ENCODE measurements at places on chromosomes 11 and 22.

GRCh38 chr22:37563153-37564081 lies 3.1 kb downstream of the CDC42EP1 start:
- no peak for DNase-seq

DNA sequence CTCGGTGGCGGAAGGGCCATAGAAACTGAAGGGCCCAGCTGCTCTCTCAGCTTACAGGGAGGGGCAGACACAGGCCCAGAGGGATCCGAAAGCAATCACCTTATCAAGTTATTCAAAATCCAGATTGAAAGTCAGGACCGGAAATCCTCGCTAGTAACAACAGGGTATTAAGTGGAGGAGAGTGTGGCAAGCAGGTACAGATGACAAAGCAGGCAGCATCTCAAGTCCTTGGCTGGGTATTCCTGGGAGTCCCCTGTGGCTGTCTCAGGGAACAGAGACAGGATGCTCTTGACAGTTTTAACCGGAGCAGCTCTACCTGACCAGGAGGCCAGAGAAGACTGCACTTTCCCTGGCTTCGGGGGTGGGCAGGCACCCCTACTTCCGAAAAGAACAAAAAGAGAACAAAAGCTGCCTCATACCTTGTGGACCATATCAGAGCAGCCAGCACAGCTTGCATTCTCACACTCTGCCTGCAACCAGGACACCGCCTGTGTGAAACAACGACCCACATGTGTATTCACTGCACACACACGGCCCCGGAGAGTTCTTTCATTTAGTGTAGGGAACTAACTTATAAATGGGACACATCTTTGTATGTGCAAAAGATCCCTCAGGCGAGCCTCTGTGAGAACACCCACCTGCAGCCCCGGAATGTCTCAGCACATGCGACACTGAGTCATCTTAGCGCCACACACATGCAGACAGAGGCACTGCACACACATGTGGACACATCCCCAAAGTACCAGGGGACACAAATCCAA lies 78.3 kb downstream of the MICAL3 start:
- no peak for DNase-seq

- DNase-seq = no peak
These were observed 131.2 kb downstream of the TTC17 start for GRCh38 chr11:43489869-43490465.

DNA sequence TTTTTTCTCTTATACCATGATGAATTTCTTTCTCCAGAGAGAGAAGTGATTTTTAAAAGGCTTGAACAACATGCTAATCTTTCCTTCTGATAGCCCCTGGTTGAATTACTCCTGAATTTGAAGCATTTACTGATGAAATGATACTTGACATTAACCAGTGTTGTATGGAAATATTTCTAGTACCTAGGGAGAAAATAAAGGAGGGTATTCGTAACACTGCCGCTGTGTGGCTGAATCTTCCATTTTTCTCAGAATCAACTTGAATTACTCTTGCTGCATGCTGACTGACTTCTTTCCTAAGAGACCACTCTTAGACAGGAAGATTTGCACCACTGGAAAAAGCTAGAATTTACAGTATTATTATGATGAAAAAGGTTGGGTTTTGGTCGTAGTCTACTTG lies 118.3 kb downstream of the FAT3 start:
- no peak for DNase-seq

- no peak for DNase-seq
These were observed 23.9 kb upstream of the PANX2 start for GRCh38 chr22:50146439-50147238.

GRCh38 chr22:40258017-40258416 lies 80.3 kb downstream of the TNRC6B start:
- DNase-seq = no peak

- no peak for DNase-seq
These were observed 474.4 kb downstream of the INSC start for GRCh38 chr11:15589070-15589626.

- DNase-seq = no peak
These were observed 108.5 kb downstream of the TP53I11 start for GRCh38 chr11:44842220-44842619.

DNA sequence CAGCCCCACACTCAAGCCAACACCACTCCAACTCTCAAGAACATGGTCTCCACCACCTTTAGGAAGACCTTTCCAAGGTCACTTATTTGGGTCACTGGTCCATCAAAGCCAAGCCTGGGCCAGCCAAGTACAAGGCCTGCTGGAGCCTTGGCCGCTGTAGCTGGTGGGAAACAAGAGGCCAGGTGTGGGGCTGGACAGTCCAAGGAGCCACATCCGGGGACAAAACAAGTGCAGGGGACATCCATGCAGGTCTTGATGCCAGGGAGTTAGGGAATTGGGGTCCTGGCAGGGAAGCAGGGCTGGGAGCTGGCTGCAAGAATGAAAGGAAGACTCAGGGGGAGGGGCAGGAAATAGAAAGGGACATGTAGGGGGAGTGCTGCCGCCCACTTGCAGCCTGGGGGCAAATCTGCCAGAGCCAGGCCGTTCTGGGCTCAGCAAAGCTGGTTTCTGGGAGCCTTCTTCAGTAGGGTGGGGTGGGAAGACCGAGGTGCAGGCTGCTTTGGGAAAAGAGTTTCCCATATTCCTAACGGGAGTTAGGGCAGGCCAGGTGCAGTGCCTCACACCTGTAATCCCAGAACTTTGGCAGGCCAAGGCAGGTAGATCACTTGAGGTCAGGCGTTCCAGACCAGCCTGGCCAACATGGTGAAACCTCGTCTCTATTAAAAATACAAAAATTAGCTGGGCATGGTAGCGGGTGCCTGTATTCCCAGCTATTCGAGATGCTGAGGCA lies 69.5 kb upstream of the ATXN10 start:
- no peak for DNase-seq

GRCh38 chr22:28896611-28897010 lies 13.2 kb downstream of the ZNRF3 start:
- no peak for DNase-seq

DNA sequence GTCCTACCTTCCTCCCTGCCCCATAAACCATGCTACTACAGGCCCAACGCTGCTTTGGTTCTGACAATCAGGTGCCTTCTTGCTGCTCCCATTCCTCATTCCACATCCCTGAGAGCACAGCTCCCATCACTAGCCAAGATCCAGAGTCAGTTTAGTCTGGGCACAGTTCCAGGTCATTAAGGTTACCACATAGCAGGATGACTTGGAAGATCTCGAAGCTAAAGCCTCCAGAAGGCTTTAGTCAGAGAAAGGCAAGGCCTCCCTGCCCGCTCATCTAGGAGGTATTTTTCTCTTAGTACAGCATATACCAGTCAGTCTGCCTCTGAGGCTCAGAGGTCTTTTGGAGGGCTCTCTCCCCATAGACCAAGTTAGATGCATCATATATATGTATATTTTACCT lies 30.3 kb downstream of the TRIM66 start:
- no peak for DNase-seq

GRCh38 chr11:113531083-113531482 lies 55.9 kb upstream of the DRD2 start:
- DNase-seq = no peak

GRCh38 chr11:12087075-12088004 lies 23.1 kb upstream of the MICAL2 start:
- DNase-seq = peak; percentile 16

- no peak for DNase-seq
These were observed 17.2 kb downstream of the DLAT start for GRCh38 chr11:112042161-112042960.

DNA sequence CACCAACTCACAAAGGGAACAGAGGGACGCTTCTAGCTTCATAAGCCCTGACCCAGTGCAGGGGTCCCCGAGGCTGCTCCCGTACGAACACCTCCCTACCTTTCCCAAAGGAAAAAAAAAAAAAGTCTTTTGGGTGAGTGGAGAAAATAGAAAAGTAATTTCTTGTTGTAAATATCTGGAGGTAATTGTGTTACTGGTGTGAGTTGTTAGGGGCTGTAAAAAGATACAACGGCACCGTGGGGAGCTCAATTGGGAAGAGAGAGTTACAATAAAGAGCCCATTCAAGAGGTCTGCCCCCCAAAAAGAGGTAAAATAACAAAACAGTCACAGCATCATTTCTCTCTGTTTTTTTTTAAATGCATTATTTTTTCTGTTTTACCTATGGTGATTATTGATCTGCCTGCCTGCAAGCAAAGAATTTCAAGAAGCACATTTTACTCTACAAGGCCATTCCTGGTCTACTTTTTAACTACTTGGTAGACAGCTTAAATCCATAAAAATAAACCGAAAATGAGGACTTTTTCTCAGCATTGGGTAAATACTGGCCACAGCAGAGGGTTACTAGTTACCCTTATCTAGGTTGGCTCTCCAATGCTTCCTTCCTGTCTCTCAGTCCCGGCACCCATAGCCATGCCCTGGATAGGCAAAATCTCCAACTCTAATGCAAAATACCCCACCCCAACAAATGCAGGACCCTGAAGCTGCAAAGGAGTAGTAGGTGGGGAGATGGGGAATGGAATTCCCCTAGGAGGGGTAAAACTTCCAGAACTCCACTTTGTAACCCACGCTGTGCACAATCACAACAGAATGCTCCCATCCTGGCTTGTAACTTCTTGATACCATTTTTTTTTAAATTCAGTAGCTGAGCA lies 3.1 kb downstream of the PAX6 start:
- no peak for DNase-seq

DNA sequence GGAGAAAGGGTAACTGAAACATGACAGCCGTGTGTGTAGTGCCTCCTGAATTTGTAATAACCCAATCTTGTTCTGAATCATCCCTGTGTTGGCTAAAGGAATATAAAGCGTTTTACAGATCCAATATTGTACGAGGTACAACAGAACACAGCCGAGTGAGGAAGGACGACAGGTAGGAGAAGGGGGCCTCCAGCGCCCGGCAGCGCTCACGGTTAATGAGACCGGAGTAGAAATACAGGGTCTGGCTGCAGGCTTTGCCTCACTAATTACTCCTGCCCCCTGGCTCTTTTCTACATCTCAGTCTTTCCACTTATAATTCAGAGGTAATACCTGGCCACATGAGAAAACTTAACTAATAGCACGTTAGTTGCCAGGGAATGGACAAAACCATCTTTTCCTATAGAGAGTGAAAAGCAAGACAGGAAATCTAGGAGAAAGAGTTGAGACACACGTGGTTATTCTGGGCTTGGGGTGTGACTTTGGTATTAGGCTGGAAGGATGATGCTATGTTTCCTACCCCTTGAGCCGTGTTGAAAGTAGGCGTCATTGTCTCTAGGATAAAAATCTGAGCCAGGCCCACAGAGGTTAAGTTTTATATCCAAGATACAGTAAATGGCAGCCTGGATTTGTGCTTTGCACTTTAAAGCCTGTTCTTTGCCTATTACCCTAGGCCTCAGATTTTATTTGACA lies 54.1 kb downstream of the GRIK4 start:
- DNase-seq = no peak

DNA sequence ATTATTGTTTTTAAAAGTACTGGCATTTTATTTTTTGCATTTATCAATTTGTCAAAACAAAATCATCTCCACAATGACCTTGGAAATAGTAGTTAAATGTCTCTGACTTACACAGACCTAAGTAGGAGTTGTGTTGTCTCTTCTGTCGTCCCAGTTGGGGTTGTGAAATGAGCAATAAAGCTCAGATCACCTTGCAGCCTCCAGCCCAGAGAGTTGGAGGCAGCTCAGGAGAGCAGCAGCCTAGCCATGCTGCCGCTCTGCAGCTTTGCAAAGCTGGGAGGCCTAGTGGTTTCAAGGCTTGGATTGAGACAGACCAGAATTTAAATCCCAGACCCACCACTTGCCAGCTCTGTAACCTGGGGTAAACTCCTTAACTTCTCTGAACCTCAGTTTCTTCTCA lies 65.2 kb upstream of the CRYBB3 start:
- no peak for DNase-seq

DNA sequence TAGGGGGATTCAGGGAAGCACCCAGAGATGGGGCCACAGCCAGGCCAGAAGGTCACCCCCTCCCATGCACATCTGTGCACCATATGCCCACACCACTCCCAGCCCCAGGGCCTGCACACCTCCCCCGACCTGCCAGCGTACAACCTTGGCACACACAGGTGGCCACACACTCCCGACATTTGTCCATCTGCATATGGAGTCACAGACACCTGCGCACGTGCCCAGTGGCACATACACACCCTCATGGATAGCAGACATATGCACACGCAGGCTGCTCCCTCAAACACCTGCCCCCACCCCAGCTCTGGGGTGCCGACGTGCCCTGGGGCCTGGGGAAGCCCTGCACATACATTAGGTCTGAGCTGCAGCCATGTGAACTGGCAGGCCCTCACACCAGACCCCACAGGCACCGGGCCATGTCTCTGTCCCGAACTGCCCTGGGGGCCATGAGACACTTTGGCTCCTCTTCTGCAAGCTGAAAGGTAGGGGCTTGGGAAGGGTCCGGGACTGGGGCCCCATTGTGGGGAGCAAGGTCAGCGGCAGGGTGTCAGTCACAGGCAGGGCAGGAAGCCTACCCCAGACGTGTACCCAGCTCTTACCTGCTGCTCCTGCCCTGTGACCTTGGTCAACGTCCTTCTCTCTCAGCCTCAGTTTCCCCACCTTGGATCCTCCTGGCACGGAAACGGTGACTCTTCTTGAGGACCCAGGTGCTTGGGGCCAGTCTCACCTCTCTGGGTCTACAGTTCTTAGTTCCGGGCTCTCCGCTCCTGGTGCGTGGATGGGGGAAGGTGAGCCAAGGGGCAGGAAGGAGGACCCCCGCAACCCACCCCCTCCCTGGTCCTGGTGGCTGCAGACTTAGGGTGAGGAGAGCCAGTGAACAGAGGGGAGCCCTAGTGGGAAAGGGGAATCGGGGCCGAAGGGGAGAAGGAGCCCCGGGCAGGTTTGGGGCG lies 579 bp upstream of the CABP7 start:
- DNase-seq = no peak

- DNase-seq = no peak
These were observed 7.3 kb upstream of the TEAD1 start for GRCh38 chr11:12666915-12667314.

DNA sequence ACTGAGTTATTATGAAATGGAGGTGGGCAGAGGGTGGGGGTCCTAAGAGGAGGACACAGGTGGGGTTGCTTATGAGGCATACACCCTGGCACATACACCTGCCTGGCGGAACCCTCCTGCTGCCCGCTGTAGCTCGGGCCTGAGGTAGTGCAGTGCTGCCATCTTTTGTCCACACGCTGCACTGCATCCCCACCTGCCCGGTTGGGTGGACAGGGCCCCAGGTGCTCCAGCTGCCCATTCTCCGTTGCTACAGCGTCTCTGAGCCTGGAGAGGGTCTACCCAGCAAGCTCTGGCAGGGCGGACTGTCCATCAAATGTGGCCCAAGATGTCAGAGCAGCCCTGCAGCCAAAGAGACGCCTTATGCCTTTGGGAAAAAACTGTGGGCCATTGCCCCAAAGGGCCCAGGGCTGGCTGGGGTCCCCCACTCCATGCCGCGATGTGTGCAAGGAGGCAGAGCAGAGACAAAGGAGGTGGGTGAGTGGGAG lies 131.2 kb downstream of the BUD13 start:
- no peak for DNase-seq

DNA sequence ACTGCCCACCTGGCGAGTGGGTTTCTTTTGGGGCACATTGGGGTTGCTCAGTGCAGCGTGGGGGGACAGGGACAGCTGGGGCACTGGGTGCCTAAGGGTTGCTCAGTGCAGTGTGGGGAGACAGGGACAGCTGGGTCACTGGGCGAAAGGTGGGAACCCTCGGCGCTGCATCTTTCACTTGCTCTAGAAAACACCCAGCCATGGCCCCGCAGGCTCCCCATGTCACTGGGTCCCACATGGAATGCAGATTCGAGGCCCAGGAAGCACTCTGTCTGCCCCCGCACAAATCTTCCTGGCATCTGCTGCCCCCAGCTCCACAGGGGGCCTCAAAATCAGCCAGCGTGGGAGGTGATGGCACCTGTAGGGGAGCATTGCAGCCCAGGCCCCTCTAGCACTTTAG lies 229.3 kb downstream of the BRD1 start:
- no peak for DNase-seq

GRCh38 chr22:48902001-48902869 lies 925.4 kb downstream of the BRD1 start:
- DNase-seq = no peak
